ENCODE measurements at places on chromosomes 1 and 21.

DNA sequence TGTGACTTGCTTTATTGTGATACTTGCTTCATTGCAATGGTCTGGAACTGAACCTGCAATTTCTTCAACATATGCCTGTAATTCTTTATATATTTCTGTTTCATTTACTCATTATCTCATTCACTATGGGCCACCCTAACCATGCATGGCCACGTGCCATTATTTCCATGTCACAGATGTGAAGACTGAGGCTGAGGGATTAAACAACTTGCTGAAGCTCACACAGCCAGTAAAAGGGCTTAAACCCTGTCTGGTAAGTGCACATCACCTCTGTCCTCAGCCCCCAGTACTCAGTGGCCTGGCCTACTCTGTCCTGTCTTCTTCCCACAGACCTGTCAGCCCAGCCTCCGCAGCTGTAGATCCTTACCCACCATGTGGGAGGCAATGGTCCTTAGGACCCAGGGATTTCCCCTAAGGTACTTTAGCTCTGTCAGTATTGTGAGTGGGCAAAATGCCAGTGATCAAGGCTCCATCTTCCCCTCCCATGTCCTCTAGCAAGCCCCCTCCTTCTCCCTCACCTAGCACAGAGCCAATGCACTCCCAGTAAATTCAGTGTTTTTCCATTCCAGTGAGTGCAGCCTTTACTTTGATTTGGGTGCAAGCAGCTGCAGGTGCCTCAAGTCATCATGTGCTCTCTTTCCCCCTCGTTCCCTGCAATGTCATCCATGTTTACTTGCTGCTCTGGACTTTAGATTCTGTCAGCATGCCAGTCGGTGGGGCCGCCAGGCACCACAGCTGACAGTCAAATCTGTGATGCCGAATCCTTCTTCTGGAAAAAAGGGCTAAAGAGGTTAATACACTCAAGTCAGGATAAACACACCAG lies 228.2 kb upstream of the PROX1 start:
- no peak for DNase-seq

DNA sequence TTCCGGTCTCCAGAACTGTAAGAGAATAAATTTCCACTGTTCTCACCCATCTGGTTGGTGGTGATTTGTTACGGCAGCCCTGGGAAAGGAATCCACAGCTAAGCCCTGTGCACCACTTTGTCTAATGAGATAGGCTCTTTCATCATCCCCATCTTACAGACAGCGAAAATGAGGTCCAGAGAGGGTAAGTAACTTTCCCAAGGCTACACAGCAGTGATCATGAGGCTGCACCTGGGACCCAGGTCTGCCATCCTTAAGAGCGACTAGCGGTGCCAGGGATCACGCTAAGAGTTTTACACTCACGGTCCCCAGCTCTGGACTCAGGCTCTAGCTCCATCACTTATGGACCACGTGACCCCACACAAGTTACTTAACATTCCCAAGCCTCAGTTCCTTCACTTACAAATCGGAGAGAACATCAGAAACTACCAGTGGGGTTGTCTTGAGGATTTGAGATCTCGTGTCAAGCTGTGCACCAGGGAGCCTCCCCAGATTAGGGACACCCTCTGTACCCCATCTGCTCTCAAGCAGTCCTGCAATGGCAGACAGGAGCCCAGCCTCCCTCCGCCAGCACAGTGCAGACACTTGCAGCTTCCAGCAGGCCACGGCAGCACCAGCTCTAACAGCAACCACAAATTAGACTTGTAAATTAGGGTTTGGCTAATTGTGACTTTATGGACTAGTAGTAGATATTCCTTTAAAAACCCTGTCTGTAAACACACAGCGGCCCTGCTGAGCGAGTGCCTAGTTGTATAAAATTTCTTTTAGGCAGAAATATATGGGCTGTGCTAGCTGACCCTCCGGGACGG lies 87.3 kb downstream of the DISP3 start:
- no peak for DNase-seq

DNA sequence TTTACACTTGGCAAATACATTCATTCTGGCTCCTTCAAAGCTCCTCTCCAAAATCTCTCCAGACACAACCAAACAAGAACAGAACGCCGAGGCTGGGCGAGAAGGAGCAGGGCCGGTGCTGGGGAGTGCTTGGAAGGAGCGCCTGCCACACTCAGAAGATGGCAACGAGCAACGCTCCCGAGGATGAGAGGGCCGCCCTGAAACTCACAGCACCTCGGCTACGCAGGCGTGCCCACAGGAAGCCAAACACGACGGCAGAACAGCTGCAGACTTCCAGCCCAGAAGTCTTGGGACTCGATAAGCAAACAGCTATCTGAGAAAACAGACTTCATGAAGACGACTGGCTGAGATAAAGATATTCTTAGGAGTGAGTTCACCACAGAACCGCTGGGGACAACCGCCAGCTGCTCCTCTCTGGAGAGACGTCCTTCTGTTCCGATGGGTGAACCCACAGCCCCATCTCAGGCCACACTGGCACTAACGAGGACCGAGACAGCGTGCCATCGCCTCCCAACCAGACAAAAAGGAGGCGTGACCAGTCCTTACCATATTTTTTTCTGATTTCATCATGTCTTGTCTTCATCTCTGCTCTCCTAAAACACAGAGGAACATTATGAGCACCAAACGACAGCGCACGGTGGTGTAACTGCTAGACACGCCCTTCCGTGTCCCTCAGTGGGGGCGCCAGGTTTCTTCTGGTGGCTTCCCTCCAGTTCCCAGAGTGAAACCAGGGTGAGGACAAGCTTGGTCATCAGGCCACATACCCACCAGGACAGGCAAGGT lies 18.6 kb downstream of the PTTG1IP start:
- DNase-seq, result peak; percentile 20

DNA sequence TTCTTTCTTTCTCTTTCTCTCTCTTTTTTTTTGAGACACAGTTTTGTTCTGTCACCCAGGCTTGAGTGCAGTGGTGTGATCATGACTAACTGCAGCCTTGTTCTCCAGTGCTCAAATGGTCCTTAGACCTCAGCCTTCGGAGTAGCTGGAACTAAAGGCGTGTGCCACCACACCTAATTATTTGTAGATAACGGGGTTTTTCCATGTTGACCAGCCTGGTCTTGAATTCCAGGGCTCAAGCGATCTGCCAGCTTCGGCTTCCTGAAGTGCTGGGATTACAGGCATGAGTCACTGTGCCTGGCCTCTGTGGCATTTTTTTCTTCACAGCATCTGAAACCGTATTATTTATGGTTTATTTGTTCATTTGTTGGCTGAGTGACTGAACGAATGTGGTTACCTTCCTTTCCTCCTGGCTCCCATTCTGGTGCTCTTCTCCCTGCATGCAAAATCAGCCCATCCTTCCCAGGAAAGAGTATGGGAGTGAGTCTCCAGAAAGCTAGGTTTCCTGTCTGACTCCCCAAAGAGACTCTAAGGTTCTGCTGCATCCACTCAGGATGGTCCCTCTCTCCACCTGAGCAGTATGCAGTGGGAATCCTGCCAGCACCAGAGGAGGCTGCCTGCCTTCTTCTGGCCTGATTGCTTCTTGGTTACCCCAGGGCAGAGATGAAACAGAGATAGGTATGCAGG lies 155.0 kb upstream of the BEND5 start:
- no peak for DNase-seq

DNA sequence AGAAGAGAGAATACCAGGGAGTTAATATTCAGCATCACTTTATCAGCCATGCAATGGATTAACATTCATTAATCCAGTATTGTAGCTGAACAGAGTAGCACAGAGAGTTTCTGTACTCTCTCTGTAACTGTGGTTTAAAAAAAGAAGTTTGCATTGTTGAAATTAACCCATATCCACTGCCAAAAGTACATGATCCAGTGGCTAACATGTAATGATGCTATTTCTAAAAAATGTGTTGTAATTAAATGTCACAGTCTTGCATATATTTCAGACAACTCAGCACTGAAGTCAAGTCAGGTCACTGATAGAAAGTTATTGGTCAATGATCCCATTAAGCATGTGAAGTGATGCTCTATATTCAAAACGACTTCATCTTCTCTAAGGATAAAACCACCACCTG lies 141.3 kb downstream of the NRIP1 start:
- DNase-seq, result no peak

DNA sequence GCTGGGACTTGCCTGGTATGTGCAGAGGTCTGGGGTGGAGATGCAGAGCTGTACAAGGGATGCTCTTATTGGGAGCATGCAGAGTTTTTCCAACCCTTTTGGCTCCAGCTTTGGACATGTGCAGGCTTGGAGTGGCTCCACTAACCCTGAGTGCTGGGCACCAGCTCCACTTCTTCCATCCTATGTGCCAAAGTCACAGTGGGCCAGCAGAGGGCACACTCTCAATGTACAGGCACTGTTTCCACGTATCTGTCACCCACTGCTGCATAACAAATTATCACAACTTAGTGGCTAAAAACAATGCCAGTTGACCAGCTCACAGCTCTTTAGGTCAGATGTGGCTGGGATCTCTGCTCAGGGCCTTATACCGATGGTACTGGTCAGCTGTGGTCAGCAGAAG lies 631.8 kb downstream of the AJAP1 start:
- peak; percentile 9 for DNase-seq

DNA sequence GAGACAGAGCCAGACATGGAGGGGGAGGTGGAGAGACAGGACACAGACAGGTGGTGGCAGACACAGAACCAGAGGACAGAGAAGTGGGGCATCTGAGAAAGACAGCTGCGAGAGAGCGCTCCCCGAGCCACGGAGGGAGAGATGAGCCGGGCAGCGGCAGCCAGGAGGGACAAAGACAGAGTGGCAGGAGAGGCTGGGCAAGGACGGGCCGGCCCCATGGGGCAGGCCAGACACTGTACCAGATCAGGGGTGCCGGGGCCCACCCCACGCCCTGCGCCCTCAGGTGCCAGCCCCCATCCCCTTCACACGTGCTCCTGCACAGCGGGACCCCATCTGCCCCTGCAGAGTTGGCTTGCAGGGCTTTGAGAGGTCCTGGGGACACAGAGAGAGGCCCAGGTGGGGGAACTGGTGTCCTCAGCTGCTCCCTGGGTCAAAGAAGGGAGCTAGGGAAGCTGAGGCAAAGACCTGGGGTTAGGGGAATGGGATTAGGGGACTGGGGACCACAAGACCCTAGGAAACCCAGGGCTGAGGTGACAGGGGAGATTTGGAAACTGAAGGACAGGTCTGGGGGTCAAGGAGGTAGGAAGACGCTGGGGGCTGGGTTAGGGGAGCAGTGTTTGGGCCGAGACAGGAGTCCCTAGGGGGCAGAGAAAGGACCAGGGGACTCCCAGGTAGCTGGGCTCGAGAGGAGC lies 643 bp downstream of the FNDC5 start:
- no peak for DNase-seq

- DNase-seq, result no peak
These were observed 23.2 kb downstream of the TRPM2 start for GRCh38 chr21:44376606-44377005.

DNA sequence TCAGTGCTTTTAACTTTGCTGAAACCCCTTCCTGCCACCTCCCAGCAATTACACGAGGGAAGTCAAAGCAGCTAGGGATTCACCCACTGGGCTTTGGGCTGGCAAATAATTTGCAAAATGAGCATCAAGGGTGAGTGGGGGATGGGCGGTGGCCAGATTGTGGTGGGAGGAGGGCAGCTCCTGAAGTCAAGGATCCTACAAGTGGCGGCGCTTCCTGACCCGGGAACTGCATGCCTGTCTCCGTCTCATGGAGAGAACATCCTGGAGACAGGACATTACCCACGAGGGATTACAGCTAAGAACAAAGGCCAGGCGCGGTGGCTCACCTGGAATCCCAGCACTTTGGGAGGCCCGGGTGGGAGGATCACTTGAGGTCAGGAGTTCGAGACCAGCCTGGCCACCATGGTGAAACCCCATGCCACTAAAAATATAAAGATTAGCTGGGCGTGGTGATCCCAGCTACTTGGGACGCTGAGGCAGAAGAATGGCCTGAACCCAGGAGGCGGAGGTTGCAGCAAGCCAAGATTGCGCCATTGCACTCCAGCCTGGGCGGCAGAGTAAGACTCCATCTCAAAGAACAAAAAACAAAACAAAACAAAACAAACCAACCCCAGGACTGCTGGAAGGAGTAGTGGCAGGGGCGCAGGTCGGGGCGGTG lies 12.9 kb downstream of the TTC34 start:
- DNase-seq, result no peak

DNA sequence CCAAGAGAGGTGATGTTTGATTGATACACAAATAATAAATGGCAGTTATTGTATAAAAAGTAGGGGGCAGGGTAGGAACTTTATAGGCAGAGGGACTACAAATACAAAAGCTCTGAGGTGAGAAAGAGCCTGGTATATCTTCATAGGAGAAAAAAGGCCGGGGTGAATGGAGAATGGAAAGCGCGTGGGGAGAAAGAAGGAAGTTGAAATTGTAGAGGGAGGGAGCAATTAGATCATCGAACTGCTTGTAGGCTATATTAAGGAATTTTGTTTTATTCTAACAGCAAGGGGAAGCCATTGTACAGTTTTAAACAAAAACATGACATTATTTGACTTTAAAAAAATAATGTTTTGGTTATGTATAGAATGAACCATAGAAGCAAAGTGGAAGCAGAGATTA lies 147.4 kb downstream of the PDE4B start:
- no peak for DNase-seq

- no peak for DNase-seq
These were observed 11.8 kb upstream of the RPL5 start for GRCh38 chr1:92820024-92820423.

- DNase-seq, result no peak
These were observed 29.8 kb downstream of the SUSD4 start for GRCh38 chr1:223334156-223334555.

GRCh38 chr1:182784556-182785171 lies 4.9 kb upstream of the NPL start:
- peak; percentile 28 for DNase-seq

DNA sequence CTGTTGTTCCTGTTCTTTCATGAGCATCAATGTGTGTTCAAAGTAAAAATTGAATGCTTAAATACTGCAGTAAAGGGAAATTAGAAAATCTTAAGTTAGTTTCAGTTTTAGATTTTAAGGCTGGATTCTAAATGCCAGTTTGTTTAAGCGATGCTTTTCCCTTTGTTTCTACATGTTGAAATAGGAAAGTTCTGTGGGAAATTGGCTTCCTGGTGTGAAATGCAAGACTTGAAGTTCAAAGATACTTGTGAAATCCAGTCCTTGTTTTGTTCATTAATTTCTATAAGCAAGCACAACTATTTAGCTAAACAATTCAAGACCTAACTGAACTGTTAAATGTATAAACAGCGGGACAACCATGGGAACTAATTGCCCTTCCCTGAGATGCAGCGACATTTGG lies 149.1 kb downstream of the LYPLAL1 start:
- DNase-seq, result no peak

DNA sequence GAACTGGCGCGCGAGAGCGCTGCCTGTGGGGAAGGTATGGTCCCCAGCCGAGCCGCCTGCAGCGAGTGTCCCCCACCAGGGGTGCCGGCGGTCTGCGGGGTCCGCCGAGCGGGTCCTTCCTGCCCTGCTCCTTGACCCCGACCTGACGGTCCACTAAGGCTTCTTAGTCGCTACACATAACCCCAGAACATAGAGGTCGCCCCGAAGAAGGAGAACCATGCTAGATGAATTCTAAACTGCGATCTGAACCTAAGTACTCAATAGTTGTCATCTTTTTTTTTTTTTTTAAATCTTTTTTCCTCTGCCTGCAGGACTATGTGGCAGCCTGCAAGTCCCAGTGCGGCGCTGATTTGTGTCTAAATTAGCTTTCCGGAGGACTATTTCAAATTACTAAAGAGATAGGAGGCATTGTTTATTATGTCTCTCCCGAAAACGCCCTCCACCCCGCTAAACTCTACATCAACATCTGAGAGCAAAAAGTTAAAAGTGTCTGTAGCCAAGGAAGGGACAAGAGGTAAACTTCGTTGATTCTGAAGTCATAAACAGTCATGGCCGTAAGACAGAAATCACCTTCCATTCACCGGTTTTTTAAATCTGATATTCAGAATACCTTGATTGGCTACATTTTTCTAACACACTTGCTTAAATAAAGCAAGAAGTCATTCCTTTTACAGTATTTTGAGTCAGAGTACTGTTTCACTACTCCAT lies 476 bp downstream of the AXDND1 start:
- no peak for DNase-seq
